Globus pallidus (tissue), 1 donor: ENCODE measurements at places on chromosomes 11 and 22.
A peak's percentile ranks its signal among the peaks of the same experiment; 100 is the strongest.

- no peak for DNase-seq
Observed at GRCh38 chr11:134725716-134726639, 313.9 kb upstream of the B3GAT1 start.

- DNase-seq, result no peak
Observed at GRCh38 chr11:5690736-5691135, 1.1 kb downstream of the TRIM22 start.

DNA sequence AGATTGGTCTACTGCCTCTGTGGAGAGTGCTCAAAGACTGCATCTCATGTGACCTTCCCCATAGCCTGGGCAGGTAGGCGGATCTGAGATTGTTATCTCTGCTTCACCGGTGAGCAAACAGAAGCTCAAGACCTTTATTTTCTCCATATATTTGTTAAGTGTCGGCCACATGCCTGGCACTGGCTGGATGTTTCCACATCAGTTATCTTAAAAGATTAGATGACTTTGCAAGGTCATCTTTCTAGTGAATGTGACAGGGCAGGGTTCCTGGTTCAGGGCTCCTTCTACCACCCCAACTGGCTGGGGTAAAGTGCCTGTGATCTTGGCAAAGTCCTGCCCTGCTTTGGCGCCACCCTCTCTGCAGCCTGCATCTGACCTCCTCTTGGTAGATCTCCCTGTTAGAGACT lies 125.0 kb downstream of the CCDC81 start:
- no peak for DNase-seq

GRCh38 chr11:119774172-119774763 lies 45.3 kb upstream of the NECTIN1 start:
- peak; percentile 11 for DNase-seq

- DNase-seq, result no peak
Observed at GRCh38 chr22:30252411-30253204, 6.0 kb upstream of the LIF start.

DNA sequence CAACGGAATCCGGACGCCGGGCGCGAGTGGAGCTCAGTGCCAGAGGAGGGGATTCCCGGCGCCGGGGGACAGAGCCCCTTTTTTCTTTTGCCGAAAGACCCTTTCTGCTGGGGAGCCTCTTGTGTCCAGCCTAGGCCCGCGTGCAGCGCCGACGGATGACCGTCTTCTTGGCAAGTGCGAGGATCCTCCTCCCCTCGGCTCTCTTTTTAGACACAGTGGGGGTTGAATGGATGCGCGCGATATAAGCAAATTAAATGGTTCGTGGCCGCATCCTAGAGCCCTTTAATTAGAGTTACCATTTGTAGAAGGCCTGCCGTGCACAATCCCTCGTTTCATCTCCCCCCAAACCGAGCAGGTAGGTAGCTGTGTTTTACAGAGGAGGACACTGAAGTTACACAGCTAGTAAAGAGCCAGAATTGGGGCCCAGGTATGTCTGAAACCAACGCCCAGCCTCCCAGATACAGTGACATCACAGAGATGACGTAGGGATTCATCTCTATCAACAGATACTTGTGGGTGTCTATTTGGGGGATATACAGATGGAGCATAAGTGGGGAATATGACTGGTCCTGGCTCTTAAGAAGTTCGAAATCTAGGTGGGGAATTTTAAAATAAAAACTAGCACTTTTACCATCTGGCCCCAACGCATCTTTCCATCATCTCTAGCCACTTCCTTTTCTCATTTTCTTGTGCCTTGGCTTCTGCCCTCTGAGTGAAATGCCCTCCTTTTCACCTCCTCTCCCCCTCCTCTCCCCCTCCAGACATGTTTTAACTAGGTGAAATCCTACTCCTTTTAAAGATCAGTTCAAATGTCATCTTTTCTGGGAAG lies 875 bp downstream of the TCP11L1 start:
- DNase-seq, result no peak

DNA sequence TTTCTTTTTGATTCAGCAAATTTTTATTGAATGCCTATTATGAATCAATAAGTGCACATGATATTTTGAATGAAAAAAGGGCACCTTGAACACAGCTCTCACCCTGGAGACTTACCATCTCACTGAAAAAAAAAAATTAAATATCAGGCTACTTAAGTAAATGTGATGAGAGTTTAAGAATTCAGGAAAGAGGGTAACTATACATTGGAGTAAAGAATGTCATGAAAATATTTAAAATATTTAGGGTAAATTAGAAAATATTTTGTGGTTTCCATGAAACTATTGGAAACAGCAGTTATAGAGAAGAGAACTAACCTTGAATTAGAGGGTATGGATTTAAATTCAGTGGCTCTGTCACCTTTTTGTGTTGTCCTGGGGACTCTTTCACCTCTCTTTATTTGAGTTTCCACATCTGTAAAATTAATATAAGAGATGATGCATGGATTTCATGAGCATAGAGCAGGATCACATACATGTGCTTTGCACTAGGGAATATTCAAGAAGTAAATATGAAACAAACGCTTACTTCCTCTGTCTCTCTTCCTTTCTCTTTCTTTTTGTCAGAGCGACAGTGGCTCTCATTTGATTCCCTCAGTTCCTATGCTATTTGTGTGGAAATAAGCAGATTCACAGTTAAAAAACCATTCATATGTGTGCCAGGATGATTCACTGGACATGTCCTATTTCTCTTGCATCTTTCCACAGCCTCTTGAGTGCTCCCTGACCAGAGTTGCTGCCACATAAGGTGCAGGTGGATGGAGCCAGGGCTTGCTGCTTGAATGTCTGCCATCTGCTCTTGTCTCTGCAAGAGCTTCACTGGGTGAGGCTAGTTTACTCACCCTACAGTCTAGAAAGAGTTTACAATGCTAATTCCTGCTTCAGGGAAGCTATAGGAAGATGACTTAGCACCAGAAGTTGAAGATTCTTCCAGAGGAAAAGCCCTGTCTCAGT lies 533.1 kb downstream of the ETS1 start:
- no peak for DNase-seq

GRCh38 chr11:66476841-66477251 lies 3.4 kb upstream of the DPP3 start:
- no peak for DNase-seq

- DNase-seq, result no peak
Observed at GRCh38 chr11:64396079-64396591, 37.2 kb downstream of the RPS6KA4 start.

GRCh38 chr22:23055449-23056179 lies 14.7 kb upstream of the GNAZ start:
- DNase-seq, result no peak

- no peak for DNase-seq
Observed at GRCh38 chr22:21697880-21698279, 32.1 kb downstream of the PPIL2 start.

DNA sequence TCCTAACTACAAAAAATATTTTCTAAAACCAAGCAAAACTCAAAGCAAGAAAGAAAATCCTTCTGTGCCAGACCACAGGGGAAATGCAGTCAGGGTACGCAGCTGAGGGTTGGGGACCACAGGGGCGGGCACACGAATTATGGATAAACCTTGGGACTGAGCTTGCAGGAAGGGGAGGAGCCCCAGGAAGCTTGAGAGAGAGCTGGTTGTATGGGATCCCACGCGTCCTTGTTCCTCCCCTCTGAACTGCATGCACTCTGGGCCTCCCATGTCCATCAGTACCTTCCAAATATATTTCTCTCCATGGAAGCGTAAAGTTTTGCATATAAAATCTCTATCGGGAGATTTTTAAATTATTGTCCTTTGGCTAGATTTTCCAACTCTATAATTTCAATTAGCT lies 673.4 kb downstream of the TBC1D22A start:
- DNase-seq, result no peak

DNA sequence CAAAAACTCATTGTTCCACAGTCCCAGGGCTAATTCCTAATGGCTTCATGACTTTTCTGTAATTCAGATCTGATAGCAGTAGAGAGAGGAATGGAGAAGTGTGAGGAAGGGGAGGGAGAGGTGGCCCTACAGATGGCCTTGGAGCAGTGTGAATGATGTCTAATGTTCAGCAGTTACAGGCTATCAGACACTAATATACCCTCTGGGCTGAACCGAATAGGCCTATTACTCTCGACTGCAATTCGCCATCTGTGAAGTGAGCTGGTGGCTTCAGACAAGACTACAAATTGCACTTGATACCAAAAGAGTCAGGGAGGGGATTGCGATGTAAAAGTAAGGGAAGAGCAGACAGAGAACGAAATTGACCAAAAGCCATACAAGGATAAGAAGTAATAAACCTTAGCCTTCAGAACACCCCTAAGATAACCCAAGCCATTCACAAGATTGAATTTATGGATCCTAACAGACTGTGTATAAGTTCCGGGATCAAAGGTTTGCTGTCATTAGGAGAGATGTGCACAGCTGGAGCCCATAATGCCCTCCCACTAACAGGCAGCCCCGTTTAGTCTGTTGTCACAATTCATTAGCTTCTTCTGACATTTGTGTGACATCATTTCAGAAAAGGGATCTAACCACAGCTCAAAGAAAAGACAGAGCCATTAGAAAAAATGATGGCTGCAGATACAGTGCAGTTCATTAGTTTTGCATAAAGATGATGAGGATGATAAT lies 642.4 kb upstream of the API5 start:
- DNase-seq, result no peak

- no peak for DNase-seq
Observed at GRCh38 chr11:60900673-60901404, 5.5 kb downstream of the PRPF19 start.

GRCh38 chr11:36443661-36444060 lies 66.4 kb downstream of the TRAF6 start:
- DNase-seq, result no peak

- DNase-seq, result no peak
Observed at GRCh38 chr11:74734559-74734925, 3.3 kb upstream of the CHRDL2 start.

DNA sequence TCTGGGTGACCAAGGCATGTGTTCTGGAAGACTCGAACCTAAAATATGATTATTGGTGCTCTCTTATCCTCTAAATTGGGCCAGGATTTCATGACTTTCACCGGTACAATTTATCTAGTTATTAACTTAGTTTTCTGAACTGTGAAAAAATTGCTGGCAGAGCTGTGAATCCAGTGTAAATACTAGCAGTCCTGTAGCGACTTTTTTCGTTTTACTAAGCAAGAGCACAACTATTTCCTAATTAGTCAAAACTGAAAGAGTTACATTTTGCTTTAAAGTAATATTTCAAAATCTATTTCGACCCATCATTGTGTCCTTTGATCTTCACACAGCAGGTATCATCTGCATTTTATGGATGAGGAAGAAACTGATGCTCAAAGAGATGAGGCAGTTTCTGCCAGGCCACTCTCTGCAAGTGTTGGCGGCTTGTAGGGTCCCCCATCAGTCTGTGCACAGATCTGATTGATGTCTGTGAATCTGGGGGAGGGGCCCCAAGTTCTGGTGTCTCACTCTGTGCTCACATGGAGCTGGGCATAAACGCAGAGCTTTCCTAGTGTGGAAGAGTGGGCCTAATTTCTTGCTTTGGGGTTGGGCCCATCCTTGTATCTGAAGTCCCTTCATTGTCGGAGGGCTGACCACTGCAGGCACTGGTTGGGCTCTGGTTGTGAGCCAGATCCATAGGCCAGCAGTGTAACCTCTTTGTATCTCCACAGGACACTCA lies 1.4 kb upstream of the TRMT2A start:
- no peak for DNase-seq

GRCh38 chr11:36266767-36267166 lies 22.5 kb downstream of the COMMD9 start:
- DNase-seq, result no peak

- no peak for DNase-seq
Observed at GRCh38 chr11:57240007-57240406, 3.0 kb upstream of the APLNR start.

DNA sequence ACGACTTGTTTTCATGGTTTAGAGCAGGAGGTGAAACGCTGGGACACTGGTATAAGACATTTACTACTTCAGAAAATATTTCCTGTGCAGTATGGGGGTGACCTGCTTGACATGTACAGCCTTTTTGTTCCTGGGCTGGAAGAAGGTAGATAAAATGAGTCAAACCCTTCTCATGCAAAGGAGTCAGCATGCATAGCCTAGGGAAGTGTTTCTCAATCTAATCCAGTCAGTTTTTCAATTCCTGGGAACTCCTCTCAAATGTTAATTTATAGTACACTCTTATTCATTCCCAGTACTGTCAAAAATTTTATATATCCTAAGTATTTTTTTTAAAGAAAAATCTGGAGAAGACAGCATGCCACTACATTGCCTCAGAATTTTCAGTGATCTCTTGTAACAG lies 154.7 kb upstream of the GUCY1A2 start:
- DNase-seq, result no peak

GRCh38 chr11:43399983-43400630 lies 41.4 kb downstream of the TTC17 start:
- no peak for DNase-seq

DNA sequence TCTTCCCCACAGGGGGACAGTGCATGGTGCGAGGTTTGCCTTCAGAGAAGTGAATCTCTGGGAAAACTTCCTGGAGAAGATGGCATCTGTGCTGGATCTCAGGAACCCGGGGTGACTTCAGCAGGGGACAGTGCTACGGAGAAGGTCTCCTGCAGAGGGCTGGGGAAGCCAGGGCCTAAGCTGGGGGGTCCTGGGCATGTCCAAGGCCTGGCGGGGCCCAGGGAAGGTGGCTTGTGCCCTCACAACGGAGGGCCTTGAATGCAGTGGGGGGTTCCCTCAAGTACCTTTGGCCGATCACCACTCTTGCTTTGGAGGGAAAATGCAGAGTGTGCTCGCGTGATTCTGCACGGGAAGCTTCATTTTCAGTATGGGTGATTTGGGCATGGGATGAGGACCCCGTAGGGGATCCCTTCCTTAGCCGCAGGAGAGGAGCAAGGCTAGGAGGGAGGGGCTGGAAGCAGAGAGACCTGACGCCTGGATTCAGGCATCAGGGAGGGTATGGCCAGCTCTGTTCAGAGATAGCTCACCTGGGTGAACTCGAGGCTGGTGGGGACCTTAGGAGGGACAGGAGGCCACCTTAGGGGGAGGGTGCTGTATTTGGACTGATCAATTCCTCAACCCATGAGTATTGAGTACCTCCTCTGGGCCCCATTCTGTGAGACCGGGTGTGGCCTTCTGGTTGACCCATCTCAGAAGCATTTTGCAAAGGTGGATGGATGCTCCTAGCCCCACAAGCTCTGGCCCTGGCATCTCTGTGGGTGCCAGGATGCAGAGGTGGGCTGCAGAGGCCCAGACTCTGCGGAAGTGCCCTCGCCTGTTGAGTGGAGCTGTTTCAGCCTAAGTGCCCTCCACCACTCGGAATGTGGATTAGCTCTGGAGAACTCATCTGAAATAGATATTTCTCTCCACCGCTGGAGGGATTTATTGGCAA lies 529.4 kb downstream of the TBC1D22A start:
- no peak for DNase-seq

- no peak for DNase-seq
Observed at GRCh38 chr22:31442768-31443489, 43.5 kb downstream of the DRG1 start.

- no peak for DNase-seq
Observed at GRCh38 chr22:16819249-16819648, 6.0 kb downstream of the XKR3 start.

GRCh38 chr22:48968201-48968959 lies 859.3 kb downstream of the BRD1 start:
- no peak for DNase-seq
